ENCODE measurements at places on chromosomes 7 and 10.
A peak's percentile ranks its signal among the peaks of the same experiment; 100 is the strongest.

- peak; percentile 91 for DNase-seq
Observed at GRCh38 chr10:14653271-14654161, 121.2 kb downstream of the FAM107B start.

GRCh38 chr7:67725423-67725822, 728.8 kb downstream of the TYW1 start:
- DNase-seq, result no peak

DNA sequence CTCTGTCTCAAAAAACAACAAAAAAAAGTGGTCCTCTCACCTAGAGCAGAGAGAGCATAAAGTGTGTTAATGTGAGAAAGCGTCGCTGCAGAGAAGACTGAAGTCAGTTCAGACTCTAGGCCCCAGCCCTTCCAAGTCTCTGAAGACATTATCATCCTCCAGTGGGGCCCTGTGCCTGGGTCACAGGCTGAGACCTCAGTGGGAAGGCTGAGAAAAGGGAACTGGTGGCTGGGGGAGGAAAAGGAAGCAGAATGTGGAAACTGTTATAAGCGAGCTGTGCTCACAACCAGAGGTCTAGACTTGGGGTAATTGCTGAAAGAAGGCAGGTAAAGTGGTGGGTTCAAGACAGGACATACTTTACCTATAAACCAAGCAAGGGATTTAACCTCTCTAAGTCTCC, 4.9 kb upstream of the RRP12 start:
- no peak for DNase-seq

DNA sequence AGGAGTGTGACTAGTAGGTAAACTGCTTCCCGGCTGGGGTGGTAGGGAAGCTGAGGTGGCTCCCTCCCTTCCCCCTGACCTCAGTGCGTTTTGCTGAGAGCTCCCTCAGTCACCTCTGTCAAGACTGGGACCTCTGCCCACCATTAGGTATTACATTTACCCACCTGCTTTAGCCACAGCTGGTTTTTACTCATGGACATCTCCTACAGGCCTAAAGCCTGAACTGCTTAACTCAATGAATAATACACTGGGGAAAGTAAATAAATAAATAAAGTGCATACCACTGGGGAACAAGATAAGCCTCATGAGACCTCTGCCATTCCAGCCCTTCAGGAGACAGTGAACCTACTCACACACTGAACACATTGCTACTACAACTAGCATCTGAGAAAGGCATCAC, 38.9 kb upstream of the CDK13 start:
- DNase-seq, result no peak

DNA sequence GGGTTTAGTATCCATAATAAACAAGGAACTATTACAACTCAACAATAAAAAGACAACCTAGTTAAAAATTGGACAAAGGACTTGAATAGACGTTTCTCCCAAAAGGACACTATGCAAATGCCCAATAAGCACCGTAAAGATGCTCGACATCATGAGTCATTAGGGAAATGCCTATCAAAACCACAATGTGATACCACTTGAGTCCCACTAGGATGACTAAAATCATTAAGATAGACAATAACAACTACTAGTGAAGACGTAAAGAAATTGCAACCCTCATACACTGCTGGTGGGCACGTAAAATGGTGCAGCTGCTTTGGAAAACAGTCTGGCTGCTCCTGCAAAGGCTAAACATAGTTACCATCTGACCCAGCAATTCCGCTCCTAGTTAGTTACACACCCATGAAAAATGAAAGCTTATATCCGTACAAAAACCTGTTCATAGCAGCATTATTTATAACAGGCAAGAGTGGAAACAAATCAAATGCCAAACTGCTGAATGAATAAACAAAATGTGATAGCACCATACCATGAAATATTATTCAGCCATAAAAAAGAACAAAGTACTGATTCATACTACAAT, 17.3 kb downstream of the CCDC3 start:
- peak; percentile 27 for DNase-seq

DNA sequence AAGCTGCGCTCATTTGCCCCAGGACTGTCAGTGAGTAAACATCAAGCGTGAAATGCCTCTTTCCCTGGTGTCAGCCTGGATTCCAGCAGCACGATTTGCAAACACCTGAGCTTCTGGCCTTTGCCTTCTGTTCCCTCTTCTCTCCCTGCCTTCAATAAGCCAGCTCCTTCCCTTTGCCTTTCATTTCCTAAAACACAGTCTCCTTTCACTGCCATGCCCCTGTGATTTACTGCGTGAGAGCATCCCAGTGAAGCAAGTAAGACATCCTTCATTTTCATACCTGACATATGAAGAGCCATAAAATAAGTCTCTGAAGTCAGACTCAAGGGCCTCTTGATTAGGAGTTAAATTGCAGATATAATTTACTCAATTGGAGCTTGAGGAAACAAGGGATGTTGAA, 681.8 kb downstream of the TYW1 start:
- no peak for DNase-seq

DNA sequence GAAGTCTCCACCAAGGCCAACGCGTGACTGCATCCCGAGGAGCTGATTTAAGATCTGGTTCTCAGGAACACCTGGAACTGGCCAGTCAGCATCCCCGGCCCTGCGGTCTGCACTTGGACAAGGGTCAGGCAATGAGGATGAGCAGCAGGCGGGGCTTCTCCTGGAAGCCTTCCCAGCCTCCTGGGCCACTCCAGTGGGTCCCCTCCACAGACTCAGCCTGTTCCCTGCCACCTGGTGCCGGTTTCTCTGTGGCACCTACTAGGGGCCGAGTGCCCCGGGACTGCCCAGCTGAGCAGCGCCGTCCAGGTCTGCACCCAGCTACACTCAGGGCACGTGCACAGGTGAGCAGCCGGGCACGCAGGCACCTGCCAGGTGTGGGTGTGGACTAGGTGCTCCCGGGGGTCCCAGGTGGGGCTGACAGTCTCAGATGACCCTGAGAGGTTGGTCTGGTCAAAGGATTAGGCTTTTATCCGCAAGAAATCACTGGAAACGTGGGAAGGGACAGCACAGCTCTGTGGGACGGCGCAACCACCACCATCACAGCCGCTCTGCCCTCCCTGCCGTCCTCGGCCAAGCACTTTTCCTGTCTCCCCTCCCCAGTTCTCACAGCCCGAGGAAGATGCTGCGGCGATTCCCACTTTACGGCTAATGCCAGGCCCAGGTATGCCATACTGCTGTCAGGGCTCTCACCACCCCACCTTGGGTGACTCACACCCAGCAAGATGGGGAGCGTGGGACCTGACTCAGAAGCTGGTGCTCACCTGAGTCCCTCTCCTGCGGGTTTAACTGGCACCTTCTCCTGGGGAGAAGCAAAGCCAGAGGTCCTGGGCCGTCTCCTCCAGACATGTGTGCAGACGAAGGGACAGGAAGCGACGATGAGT, 166.0 kb downstream of the RNF216 start:
- DNase-seq, result peak; percentile 78

GRCh38 chr7:131747658-131748232, 191.3 kb upstream of the PODXL start:
- DNase-seq, result no peak

GRCh38 chr10:125129076-125129458, 31.3 kb downstream of the CTBP2 start:
- no peak for DNase-seq

DNA sequence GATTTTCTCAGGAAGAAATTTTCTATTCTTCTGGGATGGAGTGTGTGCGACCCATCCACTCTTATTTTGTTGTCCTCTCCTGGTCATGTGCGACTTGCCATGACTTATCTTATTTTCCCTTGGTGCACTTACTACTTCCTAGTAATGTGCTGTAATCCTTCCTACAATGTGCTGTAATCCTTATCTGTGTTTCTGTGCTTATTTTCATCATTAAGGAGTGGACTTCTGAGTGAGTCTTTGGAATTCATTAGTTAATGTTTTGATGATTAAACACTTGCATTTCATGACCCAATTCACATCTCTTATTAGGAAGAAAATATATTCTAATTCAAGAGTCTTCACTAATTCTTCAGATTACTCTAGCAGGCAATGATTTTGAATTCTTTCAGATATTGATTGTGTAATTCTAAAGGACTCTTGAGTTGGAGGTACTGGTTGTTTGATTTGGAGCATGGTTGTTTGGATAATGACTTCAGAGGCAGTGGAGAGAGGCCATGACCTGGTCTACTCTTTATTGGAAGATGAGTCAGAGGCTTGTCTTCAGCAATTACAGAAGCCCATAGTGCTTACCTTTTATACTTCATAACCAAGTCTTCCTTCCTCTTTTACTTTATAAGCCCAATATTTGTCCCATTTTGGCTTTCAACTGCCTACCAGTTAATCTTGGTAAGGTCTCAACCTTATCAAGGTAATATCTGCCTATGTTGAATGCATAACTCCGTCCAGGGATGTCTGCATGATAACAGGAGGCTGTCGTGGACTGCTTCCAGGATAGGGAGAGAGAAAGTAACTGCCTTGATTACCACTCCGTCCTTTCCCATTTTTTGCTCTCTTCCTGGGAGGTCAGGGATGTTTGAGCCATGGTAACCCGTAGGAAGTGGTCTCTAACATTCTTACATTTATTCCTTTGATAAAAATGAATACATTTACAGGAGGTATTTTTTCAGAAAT, 278.3 kb upstream of the SP8 start:
- DNase-seq, result peak; percentile 17
